Ascending aorta (tissue), 2 donors: ENCODE measurements at places on chromosomes 7 and 10.

- no peak for DNase-seq
Observed at GRCh38 chr7:98641646-98642500, 24.8 kb downstream of the NPTX2 start.

GRCh38 chr10:64394744-64395143, 873.5 kb downstream of the REEP3 start:
- no peak for DNase-seq

- DNase-seq = no peak
Observed at GRCh38 chr7:90538405-90538804, 57.7 kb upstream of the CDK14 start.

GRCh38 chr7:140704205-140704604, 7.7 kb downstream of the NDUFB2 start:
- peak; percentile 33 for DNase-seq

DNA sequence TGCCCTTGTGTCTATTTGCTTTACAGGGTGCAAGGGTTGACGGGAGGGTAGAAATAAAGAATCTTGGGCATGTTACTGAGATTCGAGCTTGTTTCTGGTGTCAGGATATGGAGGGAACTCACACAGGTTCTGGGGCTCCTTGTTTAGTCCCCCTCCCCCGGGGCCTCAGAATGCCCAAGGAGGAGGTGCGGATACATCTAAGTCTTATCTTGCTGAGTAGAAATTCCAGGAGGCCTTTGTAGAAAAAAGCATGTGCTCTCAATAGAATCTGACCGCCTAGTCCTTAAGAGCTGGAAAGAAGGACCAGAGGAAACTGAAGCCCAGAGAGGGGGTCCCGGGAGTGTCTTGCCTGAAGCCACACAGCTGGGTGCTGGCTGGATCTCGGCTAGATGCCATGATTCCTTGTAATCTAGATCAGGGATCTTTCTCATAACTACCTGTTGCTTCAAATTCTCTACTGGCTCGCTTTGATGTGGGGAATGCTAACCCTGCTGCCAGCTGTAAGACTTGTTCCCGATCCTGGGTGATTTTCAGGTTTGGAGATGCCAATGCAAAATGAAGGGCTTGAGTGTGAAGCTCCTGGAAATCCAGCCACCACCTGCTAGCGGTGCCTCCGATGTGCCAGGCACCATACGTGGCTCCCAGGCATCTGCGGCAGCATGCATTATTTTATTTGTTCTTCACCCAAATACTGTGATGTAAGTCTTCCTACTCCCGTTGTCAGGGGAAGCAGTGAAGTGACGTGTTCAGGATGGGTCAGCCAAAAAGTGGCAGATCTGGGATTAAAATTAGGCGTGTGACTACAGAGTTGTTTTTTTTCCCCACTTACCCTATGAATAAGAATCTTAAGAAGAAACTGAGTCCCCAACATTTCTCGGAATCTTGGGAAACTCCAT, 226.0 kb downstream of the TCF7L2 start:
- no peak for DNase-seq

GRCh38 chr7:101708223-101708622, 79.1 kb upstream of the MYL10 start:
- no peak for DNase-seq

DNA sequence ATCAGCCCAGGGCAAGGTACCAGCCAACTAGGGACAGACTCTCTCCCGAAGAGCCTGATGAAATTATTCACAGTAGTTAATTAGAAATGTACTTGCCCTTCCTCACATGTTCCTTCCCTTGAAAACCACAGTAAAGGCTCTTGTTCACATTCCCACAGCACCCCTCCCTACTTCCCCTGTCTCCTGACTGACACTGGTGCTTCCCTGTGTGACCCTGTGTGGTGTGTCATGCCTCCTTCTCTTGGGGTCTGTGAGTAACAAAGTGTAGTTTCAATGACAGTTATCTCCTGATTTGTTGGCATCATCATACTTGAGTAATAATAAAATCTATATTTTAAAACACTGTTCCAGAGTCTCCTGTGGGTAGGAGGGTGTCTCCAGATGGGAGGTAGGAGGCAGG, 209.7 kb downstream of the ABCA13 start:
- DNase-seq = no peak

DNA sequence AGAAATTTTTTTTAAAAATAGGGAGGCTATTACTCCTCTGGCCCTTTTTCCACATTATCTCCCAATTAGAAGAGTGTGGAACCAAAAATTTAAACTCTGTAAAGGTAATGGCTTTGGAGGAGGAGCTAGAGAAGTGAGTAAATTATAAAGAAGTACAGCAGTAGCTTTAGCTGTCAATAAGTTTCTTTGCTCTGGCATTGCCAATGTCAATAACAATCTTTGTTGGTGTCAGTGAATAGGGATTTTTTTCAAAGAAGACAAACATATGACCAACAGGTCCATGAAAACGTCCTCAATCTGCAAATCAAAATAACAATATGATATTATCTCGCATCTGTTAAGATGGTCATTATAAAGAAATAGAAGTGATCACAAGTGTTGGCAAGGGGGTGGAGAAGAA, 227.1 kb upstream of the MBL2 start:
- no peak for DNase-seq

GRCh38 chr10:110667620-110668343, 23.6 kb downstream of the RBM20 start:
- DNase-seq = no peak

GRCh38 chr10:49518982-49519578, 19.8 kb downstream of the ERCC6 start:
- DNase-seq = no peak

DNA sequence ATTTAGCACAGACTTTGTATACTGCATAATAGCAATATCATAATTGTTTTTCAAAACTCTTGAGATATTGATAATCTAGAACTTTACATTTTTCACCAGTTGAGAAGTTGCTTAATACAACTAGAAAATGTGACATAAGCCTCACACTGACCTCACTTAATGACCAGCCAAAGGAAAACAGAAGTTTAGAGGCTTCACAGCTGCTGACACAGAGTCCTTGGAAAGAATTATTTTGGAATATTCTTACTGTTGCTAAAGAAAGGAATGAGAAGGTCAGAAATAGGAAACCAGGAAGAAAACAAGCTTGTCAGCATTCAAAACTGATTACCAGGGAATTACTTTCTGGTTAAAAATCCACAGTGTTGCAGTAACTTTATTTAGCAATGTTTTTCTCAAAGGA, 35.5 kb upstream of the WASL start:
- no peak for DNase-seq

DNA sequence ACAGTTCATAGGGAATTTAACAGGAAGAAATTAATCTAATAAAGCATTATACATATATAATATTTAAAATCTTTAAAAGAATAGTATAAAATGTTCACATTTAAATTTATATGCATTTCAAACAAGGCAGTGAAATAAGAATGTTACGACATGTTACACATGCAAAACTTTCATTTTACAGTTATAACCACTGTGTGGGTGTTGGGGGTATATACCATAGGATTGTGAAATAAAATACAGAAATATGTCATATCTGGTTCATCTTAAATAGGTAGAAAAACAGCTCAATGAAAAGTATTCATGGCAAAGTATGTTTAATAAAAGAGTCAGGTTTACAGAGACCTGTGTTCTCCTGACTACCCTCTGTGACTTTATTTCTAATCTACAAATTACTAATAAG, 45.6 kb downstream of the CHCHD3 start:
- DNase-seq = no peak

- DNase-seq = no peak
Observed at GRCh38 chr10:89549510-89549909, 14.1 kb upstream of the SLC16A12 start.
